Karpas-422 (cell line): ENCODE measurements at places on chromosomes 3 and 15.

DNA sequence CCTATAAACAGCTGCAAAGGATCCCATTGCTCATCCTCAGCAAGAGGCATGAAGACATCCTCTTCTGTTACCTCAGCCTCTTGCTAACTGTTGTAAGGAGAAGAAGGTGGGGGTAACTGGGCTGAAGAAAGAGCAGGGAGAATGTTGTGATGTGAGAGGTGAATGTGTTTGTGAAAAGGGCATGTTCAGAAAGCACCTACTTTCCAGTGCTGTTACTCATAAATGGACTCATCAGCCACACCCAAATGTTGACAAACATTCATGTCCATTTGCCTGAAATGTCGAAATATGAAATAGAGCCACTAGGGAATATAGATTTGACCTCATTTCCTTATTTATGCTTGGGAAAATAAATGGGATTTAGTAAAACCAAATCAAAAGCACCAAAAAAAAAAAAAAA lies 12.6 kb downstream of the SLC24A1 start:
- DNase-seq = no peak

- no peak for DNase-seq
These were observed 204.8 kb downstream of the MAGI1 start for GRCh38 chr3:65833761-65834505.

DNA sequence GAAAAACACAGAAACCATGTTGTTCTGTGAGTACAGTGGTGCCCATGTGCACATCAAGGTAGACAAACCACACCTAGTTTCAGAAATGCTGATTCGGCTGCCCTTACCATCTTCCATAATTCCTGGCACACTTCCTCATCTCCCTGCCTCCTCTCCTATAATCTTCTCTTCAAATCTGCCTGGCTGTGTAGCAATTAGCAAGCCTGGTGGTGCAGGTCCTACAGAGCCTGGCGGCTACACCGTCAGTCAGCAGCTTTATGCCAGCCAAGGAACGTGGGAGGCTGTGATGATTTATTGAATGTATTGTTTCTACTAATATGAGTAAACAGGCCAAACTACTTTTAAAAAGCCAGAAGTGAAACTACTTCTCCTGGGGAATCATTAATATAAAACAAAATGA lies 106.8 kb downstream of the SEMA6D start:
- DNase-seq = no peak

- no peak for DNase-seq
These were observed 22.1 kb downstream of the AGBL1 start for GRCh38 chr15:86101818-86102217.

DNA sequence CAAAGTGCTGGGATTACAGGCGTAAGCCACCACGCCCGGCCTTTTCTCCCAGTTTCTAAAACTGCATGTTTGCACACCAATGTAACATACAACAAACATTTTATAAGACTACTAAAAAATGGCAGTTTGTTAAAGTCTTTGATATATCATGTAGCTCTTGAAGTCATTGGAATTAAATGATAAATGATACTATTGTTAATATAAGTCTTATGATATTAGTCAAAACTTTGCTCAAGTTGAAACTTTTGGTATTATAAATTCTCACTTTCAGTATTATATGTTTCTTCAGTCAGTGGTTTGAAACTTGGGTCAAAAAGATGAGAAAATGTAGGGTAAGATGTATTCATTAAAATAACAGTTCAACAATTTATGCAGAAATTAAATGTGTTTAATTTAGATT lies 117.6 kb upstream of the TBL1XR1 start:
- no peak for DNase-seq

DNA sequence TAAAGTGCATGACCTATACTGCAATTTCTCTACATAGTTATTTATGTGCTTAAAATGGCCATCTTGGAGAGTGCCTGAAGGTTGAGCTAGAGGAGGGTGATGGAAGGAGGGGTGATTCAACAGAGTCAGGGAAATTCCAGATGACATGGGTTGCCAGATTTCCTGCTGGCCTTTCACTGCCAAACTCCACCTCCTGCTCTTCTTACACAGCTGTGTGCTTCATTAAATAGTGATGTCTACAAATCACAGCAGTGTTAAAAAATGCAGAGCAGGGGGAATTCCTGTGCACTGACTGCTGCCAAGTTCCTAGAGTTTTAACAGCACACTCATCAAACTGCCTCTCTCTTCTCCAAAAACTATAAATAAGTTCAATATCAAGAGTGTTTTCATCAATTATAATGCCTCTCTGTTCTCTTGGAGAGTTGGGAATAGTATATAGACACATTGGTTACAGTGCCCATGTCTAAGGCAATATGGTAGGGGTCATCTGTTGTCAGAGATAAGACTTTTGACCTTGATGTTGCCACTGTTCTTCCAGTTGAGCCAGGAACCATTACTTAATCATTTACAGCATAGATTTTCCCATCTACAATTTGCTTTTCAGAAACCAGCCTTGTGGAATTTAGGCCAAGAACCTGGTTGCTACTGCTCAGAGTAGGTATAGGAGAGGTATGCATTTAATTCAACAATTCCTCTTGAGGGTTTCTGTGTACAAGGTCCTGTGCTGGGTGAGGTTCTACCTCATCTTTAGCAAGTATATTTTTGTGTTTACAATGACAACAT lies 79.6 kb downstream of the TP63 start:
- no peak for DNase-seq
